Activated CD4-positive, alpha-beta T cell treated with anti-CD3 and anti-CD28 coated beads, Interleukin-2, amount 10 ng/mL, durations not matched to agents 7 days and 5 days (primary cell): ENCODE measurements at places on chromosomes 1 and 21.

- DNase-seq, result no peak
- H3K27me3 ChIP-seq, result peaks cover 65% of the 10 kb centered on the region
- no peak overlapping the region for H3K4me3 ChIP-seq
- H3K36me3 ChIP-seq, result no peaks in the 10 kb centered on the region
- H3K4me1 ChIP-seq, result peaks cover 1% of the 10 kb centered on the region
- no peak overlapping the region for H3K27ac ChIP-seq
Measured at GRCh38 chr1:65793359-65793732, 651 bp downstream of the PDE4B start.

DNA sequence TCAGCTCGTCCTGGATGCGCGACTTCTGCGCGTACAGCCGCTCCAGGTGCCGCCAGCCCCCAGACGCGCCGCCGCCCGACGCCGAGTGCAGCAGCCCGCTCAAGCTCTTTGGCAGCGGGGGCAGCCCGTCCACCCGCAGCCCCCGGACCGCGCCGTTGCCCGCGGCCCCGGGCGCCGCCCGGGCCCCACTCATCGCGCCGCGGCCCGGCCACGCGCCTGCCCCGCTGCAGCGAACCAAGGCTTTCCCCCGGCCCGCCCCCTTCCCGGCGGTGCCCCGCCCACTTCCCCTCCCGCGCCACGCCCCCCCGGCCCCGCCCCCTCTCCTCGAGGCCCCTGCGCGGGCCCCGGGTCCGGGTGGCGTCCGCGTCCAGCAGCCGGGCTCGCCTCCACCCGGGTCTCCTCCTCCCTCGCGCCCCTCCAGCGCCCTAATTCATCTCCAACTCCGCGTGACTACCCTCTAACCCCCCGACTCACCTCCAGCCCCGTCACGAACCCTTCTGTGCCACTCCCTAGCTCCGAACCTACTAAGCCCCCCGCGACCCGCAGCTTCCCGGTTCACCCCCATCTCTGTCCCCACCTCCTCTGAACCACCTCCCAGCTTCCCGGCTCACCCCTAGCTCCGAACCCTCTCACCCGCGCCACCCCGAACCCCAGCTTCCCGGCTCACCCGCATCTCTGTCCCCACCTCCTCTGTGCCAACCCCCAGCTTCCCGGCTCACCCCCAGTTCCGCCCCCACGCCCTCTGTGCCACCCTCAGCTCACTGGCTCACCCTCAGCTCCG is at the start of gene FAM89A:
TSS of gene FAM89A (minus strand) at position 236 of the 781 bp plus-strand sequence. CDS start at position 193, 43 bp downstream.
- DNase-seq, result peak; percentile 68
- peaks cover 33% of the 10 kb centered on the region for H3K4me1 ChIP-seq
- peaks cover 21% of the 10 kb centered on the region for H3K27me3 ChIP-seq
- peak within 1 kb of the TSS; percentile 71 for H3K4me3 ChIP-seq
- H3K27ac ChIP-seq, result peak within 1 kb of the TSS; percentile 14

- peak within 1 kb of the TSS; percentile 60 for H3K27ac ChIP-seq
- no peak for DNase-seq
Measured at GRCh38 chr1:206770531-206771337, at the start of gene IL19. Gene IL19 (plus strand): TSS chr1:206770773. CDS start chr1:206836663, 65,890 bp downstream.

DNA sequence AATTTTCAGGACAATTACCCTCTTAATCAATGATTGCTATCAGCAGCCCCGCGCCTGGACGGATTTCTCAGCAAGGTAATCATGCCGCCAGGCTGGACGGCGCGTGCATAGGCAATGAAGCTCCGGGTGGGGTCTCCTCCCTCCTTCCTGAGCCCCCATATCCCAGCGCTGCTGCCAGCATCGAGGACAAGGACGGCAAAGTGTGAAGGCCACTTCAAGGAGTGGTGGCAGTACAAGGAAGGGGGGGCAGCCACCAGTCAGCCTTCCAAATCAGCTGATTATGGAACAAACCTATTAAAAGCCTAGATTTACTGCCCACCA is 51.1 kb downstream of the DMAP1 start:
- peaks cover 25% of the 10 kb centered on the region for H3K4me1 ChIP-seq
- no peaks in the 10 kb centered on the region for H3K36me3 ChIP-seq
- H3K27me3 ChIP-seq, result no peaks in the 10 kb centered on the region
- H3K27ac ChIP-seq, result no peak overlapping the region

GRCh38 chr1:215201283-215201682 is 118.7 kb downstream of the KCNK2 start:
- no peak overlapping the region for H3K27ac ChIP-seq
- no peaks in the 10 kb centered on the region for H3K27me3 ChIP-seq
- H3K36me3 ChIP-seq, result no peaks in the 10 kb centered on the region
- no peak overlapping the region for H3K4me3 ChIP-seq
- H3K4me1 ChIP-seq, result no peaks in the 10 kb centered on the region
- DNase-seq, result no peak

- peaks cover 53% of the 10 kb centered on the region for H3K36me3 ChIP-seq
- H3K27me3 ChIP-seq, result no peaks in the 10 kb centered on the region
- H3K4me3 ChIP-seq, result no peak overlapping the region
- H3K27ac ChIP-seq, result no peak overlapping the region
Measured at GRCh38 chr1:7777591-7777990, 6.5 kb downstream of the VAMP3 start.

DNA sequence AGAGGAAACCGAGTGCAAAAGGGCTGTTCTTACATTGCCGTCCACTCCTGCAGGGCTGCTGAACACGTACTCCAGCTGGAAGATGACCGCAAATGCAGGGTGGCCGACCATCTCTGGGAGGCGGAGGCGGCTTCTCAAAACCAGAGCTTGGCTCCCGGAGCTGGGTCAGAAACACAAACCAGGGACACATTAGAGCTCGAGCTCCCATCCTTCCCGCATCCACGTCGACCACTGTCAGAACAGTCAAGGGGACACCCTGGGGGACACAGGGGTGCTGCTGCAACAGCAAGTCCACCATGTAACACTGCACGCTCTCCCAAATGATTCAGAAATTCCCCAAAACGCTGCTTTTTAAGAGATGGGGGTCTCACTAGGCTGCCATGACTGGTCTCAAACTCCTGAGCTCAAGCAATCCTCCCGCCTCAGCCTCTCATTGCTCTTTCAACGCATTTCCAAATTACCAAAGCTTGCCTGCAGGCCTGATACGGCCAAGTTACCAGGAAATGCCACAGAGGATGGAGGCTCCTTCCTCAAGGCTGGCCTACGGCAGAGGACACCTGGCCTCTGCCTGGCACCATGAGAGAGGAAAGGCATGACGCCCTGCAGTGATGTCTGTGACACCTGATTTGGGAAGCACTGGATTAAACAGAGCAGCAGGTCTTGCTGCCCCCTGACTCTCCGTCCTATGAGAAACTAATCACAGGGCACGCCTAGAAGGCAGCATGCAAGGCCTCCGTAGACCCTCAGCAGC is 45.0 kb downstream of the NPHP4 start:
- no peaks in the 10 kb centered on the region for H3K27me3 ChIP-seq
- no peak overlapping the region for H3K27ac ChIP-seq
- DNase-seq, result no peak
- H3K4me1 ChIP-seq, result no peaks in the 10 kb centered on the region

GRCh38 chr1:212566522-212567479 is 41.8 kb upstream of the ATF3 start:
- peak; percentile 54 for DNase-seq
- H3K27me3 ChIP-seq, result peaks cover 18% of the 10 kb centered on the region
- H3K36me3 ChIP-seq, result no peaks in the 10 kb centered on the region
- peak overlapping the region; percentile 99 for H3K27ac ChIP-seq

DNA sequence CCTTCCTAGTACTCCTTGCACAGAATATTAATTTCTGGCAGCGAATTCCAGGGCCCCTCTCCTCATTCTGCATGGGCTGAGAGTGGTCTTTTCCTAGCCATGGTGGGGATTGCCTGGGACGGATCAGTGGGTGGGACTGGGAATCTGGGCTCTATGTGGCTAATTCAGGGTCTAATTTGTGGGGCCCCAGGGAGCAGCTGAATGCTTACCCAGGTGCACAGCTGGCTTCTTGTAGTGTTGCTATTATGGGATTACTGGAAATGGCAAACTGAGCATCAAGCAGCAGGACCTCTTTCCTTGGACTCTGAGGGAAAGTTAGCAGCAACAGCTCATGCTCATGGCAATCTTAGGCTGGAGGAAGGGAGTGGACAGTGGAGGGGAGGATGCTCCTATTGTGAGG is 187.1 kb upstream of the CACNA1E start:
- no peak overlapping the region for H3K27ac ChIP-seq
- DNase-seq, result no peak
- H3K4me3 ChIP-seq, result no peak overlapping the region
- no peaks in the 10 kb centered on the region for H3K4me1 ChIP-seq

DNA sequence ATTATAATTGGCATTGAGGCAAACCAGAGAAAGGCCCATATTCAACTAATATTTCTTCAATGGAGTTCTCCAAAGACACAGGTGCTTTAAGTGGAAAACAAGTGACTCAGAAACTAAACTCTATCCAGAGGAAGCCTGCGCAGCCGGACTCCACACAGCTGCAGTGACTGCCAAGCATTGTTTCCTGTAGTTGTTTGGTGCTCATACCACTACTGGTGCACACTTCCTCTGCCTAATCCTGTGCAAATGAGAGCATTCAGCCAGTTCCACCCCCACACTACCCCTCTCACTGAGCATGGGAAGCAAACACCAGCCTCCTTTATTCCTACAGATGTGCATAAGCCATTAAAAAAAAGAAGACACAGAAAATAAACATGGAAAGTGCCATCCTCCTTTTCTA is 102.9 kb downstream of the VAV3 start:
- no peak overlapping the region for H3K27ac ChIP-seq
- H3K4me1 ChIP-seq, result peaks cover 24% of the 10 kb centered on the region
- H3K36me3 ChIP-seq, result peaks cover 2% of the 10 kb centered on the region
- DNase-seq, result no peak

- peaks cover 36% of the 10 kb centered on the region for H3K27me3 ChIP-seq
- H3K4me1 ChIP-seq, result peaks cover 3% of the 10 kb centered on the region
- H3K4me3 ChIP-seq, result no peak overlapping the region
- H3K27ac ChIP-seq, result no peak overlapping the region
- no peaks in the 10 kb centered on the region for H3K36me3 ChIP-seq
Measured at GRCh38 chr1:29256979-29257804, 20.9 kb downstream of the PTPRU start.

DNA sequence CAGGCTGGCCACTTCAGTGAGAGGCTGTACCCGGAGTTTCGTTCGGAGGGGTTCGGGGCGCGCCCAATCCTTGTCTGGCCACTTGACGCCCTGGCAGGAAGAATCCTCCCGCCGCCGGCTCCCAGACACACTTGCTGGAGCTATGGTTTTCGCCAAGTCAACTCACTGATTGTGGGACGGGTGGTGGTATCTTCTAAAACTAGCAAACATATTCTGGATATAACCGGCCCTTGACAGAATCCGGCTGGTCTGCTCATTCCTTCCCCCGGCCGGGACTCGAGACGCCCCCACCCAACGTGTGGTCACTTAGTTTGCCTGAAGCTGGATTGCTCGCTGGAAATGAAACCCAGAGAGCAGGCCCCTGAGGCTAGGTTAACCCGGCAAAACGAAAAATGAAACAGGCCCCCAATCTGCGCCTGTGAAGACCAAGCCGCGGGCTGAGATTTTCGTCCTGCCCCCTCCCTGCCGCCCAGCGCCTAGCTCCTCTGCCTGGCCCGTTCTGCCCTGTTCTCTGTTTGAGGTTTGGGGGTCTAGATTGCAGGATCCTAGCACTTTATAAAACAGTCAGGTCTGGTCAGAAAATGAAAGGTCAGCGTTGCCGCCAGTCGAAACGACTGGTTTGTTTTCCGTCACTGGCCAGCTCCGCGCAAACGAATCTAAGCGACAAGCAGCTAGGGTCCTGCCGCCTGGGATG is 4.6 kb downstream of the GFI1 start:
- peaks cover 53% of the 10 kb centered on the region for H3K4me1 ChIP-seq
- H3K4me3 ChIP-seq, result peak overlapping the region; percentile 82
- H3K27me3 ChIP-seq, result no peaks in the 10 kb centered on the region
- peak overlapping the region; percentile 90 for H3K27ac ChIP-seq
- peaks cover 53% of the 10 kb centered on the region for H3K36me3 ChIP-seq
- no peak for DNase-seq

- DNase-seq, result no peak
- H3K36me3 ChIP-seq, result no peaks in the 10 kb centered on the region
- H3K4me3 ChIP-seq, result no peak overlapping the region
- no peak overlapping the region for H3K27ac ChIP-seq
Measured at GRCh38 chr1:175663991-175664390, 79.4 kb downstream of the TNR start.

DNA sequence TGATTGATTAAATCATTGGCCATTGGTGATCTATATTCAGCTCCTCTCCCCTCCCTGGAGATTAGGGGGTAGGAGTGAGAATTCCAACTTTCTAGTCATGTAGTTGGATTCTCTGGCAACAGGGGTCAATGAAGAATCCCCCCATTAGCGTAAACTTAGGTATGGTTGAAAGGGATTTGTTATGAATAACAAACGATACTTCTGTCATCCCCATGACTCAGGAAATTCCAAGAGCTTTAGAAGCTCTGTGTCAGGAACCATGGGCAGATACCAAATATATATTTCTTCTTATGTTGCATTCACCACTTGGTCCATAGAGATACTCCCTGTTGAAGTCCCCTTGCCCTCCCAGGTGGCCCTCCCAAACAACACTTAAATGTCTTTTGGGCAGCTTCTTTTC is 124.5 kb downstream of the DNM3 start:
- H3K27ac ChIP-seq, result no peak overlapping the region
- no peaks in the 10 kb centered on the region for H3K36me3 ChIP-seq
